ENCODE measurements at places on chromosomes 1 and 21. TPM values are rescaled to one million over a fixed set of nuclear protein-coding genes. Genes with fewer than 3 reads are reported as not detected.

- H3K36me3 ChIP-seq, result no peaks in the 10 kb centered on the region
- H3K4me3 ChIP-seq, result no peak overlapping the region
- no peaks in the 10 kb centered on the region for H3K27me3 ChIP-seq
- H3K4me1 ChIP-seq, result no peaks in the 10 kb centered on the region
Measured at GRCh38 chr1:96002201-96002600, 719.4 kb upstream of the PTBP2 start.

Gene CELA3A
- not detected for total RNA-seq

Gene HES2
- not detected for total RNA-seq

GRCh38 chr1:61329556-61329955 is 247.2 kb downstream of the NFIA start:
- H3K4me3 ChIP-seq, result no peak overlapping the region
- H3K27me3 ChIP-seq, result peaks cover 5% of the 10 kb centered on the region
- DNase-seq, result no peak
- no peaks in the 10 kb centered on the region for H3K36me3 ChIP-seq
- H3K4me1 ChIP-seq, result peaks cover 12% of the 10 kb centered on the region

DNA sequence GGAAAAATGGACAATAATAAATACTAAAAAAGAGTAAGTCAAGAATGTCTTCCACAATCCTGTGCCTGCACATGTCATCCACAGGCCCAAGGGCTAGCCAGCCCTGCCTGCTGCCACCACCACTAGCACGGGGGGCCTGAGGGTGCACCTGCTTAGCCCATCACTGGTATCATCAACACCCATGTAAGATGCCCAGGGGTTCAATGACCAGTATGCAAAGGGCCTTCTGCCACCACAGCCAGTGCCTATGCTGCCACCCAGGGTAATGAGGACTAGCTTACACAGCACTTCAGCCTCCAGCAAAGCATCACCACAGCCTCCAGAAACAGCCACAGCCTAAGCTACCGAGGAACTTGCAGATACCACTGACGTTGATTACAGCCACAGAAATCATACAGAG is 46.3 kb downstream of the POFUT2 start:
- H3K4me3 ChIP-seq, result no peak overlapping the region
- peaks cover 20% of the 10 kb centered on the region for H3K36me3 ChIP-seq
- no peaks in the 10 kb centered on the region for H3K4me1 ChIP-seq
- H3K27ac ChIP-seq, result no peak overlapping the region
- peaks cover 34% of the 10 kb centered on the region for H3K27me3 ChIP-seq
- DNase-seq, result no peak

GRCh38 chr21:39003982-39004633 is 179.1 kb downstream of the PSMG1 start:
- H3K27ac ChIP-seq, result peak overlapping the region; percentile 80
- H3K4me1 ChIP-seq, result peaks cover 60% of the 10 kb centered on the region
- DNase-seq, result peak; percentile 72
- H3K27me3 ChIP-seq, result 0 out of 2 replicates have a peak, but pooled peaks cover 4% of the 10 kb centered on the region
- H3K36me3 ChIP-seq, result no peaks in the 10 kb centered on the region
- no peak overlapping the region for H3K4me3 ChIP-seq

DNA sequence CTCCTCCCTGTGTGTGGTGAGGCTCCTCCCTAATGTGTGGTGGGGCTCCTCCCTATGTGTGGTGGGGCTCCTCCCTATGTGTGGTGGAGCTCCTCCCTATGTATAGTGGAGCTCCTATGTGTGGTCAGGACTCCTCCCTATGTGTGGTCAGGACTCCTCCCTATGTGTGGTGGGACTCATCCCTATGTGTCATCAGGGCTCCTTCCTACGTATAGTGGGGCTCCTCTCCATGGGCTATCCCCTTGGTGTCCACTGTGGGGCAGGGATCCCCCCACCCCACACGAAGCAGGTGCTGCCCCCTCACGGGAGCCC is 29.6 kb downstream of the PRSS38 start:
- no peaks in the 10 kb centered on the region for H3K4me1 ChIP-seq
- no peak overlapping the region for H3K4me3 ChIP-seq
- no peak overlapping the region for H3K27ac ChIP-seq
- peaks cover 14% of the 10 kb centered on the region for H3K27me3 ChIP-seq

- H3K27ac ChIP-seq, result no peak overlapping the region
- H3K4me3 ChIP-seq, result no peak overlapping the region
- H3K27me3 ChIP-seq, result no peaks in the 10 kb centered on the region
- peaks cover 16% of the 10 kb centered on the region for H3K36me3 ChIP-seq
- no peak for DNase-seq
- peaks cover 17% of the 10 kb centered on the region for H3K4me1 ChIP-seq
Measured at GRCh38 chr1:90969241-90969640, 52.6 kb downstream of the ZNF644 start.

DNA sequence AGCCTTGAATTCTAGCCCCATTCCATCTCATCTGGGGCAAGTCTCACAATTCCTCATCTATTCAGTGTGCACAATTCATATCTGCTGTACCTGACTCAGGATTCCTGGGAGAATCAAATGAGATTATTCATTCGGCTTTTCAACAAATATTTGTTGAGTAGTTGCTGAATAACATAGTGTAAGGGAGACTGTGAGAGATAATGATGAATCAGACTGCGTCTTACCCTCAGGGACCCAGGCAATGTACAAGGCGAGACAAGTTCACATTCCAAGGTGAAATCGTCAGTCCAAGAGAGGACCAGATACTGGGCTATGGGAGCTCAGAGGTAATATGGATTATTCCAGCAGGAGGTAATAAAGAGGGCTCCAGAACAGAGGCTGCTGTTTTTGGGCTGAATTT is 67.8 kb upstream of the SMYD2 start:
- H3K4me3 ChIP-seq, result peak overlapping the region; percentile 41
- H3K4me1 ChIP-seq, result peaks cover 25% of the 10 kb centered on the region
- no peaks in the 10 kb centered on the region for H3K36me3 ChIP-seq
- no peak overlapping the region for H3K27ac ChIP-seq

DNA sequence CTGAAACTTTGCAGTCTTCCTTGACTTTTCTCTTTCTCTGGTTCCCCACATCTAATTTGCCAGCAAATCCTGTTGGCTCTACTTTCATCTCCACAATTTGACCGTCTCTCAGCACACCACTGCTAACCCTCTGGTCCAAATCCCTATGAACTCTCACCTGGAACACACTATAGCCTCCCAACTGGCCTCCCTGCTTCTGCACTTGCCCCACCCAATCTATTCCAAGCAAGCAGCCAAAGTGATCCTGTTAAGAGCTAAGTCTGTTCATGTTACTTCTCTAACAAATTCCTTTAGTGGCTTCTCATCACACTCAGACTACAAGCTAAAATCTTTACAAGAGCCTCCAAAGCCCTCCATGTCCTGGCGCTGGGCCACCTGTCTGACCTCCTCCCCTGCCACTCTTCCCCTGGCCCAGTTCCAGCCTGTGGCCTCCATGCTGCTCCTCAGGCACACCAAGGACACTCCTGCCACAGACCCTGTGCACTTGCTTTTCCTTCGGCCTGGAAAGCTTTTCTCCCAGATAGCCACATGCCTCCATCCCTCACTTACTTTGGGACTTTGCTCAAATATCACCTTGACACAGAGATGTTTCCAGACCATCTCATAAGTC is 104.1 kb downstream of the DTL start:
- DNase-seq, result no peak
- no peak overlapping the region for H3K4me3 ChIP-seq
- H3K27ac ChIP-seq, result no peak overlapping the region
- H3K27me3 ChIP-seq, result no peaks in the 10 kb centered on the region
- no peaks in the 10 kb centered on the region for H3K4me1 ChIP-seq

Gene TBX19
- 0.55 TPM for total RNA-seq
